Naive thymus-derived CD8-positive, alpha-beta T cell (primary cell): ENCODE measurements at places on chromosomes 5 and 9.

DNA sequence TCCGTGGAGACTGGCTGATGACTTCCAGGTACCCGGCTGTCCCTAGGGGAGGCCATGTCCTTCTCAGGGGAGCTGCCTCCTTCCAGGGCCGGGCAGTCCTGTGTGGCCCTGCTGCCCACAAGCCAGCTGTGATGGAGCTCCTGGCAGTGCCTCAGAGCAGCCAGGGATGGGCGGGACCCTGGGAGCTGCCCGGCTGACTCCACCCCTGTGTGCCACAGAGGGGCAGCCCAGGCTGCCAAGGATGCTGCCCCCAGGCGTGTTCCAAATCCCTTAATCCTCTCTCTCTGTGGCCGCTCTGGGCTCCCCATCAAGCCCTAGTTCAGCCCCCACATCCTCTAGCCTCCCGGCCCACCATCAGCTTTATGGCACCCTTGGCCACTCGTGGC, 7.0 kb upstream of the SCGB3A1 start:
- no peak for DNase-seq

DNA sequence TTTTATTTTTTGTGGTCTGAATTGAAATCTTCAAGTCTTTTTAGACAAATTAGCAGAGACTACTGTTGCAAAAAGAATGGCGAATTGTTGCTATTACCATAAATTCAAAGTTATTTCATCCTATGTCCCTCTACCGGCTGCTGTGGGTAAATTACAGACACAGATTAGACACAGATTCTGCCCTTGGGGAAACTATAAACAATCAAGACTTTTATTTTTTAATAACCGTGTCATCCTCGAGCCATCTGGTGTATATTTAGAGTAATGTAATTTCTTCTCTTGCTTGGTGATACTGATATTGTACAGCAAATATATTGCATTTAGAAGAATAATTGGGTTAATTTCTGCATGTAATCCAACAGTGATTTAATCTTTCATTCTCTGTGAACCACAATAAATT, 228.0 kb upstream of the ADAMTSL1 start:
- DNase-seq = no peak

- no peak for DNase-seq
Observed at GRCh38 chr5:179887802-179888201, 19.9 kb downstream of the TBC1D9B start.

DNA sequence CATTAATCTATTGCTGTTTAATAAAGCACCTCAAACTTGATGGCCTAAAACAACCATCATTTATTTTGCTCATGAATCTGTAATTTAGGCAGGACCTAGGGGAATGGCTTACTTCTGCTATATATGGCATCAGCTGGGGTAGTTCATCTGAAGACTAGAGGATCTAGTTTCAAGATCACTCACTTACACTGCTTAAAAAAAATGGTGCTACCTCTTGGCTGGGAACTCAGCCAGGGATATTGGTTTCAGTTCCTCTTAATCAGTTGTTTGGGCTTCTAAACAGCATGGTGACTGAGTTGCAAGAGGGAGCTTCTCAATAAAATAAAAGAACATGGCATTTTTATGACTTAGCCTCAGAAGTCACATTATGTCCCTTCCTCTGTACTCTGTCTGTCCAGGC, 142.0 kb downstream of the FAM114A2 start:
- DNase-seq = no peak

- DNase-seq = no peak
Observed at GRCh38 chr5:126383246-126383645, 40.0 kb upstream of the GRAMD2B start.

DNA sequence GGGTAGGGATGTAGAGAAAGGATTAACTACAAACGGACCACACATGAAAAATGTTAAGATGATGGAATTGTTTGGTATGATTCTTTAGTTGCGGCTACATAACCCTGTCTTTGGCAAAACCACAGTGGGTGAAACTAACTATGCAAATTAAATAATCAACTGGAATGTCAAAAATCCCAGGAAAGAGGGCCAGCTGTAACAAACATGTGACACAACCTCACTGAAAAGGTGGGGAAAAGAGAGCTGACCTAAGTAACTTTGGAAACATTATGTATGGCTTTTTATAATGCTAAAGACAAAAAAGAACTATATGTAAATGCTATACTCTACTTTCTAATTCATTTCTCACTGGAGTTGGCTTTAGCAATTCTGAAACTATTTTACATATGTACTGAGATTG, 252.0 kb downstream of the MRPS30 start:
- DNase-seq = no peak

DNA sequence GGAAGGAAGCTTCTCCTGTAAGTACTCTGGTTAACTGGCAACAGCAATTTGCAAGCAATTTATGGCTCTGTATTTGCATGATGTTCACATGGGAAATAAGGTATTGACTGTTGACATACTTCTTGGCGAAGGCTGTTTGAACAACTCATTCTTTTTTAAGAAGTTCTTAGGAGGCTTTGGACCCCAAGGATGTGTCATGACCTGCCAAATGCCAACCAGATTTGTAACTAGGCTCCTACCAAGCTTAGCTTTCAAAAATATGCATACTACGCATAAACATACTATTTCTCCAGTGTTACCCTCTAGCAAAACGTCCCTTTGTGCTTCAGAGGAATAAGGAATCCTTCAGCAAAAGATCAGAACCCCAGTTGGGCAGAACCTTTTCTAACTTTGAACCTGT, 165.2 kb upstream of the MSX2 start:
- DNase-seq = no peak

GRCh38 chr5:67182301-67182790, 14.3 kb downstream of the CD180 start:
- no peak for DNase-seq
